CD4-positive, alpha-beta T cell treated with Interleukin-6 at 100 ng/mL for 8 hours (primary cell): ENCODE measurements at places on chromosomes 16 and 17.

DNA sequence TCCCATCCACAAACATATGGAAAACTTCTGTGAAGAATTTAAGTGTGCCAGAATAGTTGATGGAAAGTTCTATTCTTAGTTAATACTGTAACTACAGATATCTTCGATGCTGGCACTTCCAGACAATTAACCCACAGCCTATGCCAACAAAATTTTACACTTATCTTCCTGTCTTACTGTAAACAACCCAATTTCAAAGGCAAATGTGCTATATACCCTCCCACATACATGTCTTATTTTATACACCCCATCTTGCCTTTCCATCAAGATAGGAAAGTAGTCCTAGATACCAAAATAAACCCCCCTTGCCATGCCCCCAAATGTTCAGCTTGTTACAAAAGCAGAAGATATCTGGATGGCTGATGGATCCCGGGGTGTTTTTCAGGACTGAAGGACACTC, 306.3 kb downstream of the SLC39A11 start:
- DNase-seq = no peak

DNA sequence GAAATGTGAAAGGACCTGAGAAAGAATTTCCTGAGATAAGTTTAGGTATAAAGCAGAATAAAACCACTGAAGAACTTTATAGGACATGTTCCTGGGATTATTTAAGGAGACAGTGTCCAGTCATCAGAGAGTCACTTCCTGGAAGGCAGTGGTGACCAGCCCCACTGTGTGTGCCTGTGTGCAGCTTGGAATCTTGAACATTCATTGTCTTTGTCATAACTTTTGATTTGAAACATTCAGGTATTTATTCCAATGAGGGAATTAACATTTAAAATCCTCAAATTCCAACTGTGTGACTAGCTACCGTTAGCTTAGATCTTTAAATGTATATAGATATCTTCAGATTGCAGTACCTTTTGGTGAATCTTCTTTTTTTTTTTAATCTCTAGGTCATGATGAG, 61.7 kb upstream of the MRC2 start:
- DNase-seq = no peak

- DNase-seq = no peak
Observed at GRCh38 chr17:77914385-77915254, 43.9 kb upstream of the TNRC6C start.

- peak; percentile 85 for DNase-seq
Observed at GRCh38 chr17:78133971-78134898, 3.7 kb downstream of the TMC8 start.

GRCh38 chr16:379183-379960, 2.4 kb downstream of the PGAP6 start:
- DNase-seq = no peak

- DNase-seq = no peak
Observed at GRCh38 chr17:18185832-18186626, 2.4 kb downstream of the ALKBH5 start.

- peak; percentile 6 for DNase-seq
Observed at GRCh38 chr17:6940186-6940649, 55.6 kb upstream of the ALOX12 start.

GRCh38 chr17:60630352-60630751, 30.4 kb downstream of the PPM1D start:
- DNase-seq = no peak

DNA sequence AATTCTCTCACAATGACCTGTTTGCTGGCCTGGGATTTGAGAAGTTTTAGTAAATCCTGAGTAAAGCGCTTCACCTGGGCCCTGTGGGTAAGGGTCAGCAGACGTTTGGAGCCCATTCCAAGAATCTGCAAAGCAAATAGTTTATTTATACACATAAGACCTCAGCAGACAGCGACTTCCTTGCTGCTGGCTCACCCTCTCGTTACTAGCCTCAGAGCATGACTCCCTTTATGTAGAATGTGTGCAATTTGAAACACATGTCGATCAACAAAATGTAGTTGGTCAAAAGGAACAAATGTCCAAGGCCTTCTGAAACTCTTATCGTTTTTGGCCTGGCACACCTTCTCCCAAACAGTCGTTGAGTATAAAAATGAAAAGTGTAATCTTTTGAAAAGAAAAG, 31.3 kb downstream of the MARF1 start:
- no peak for DNase-seq

- no peak for DNase-seq
Observed at GRCh38 chr17:7167832-7168231, 11.3 kb downstream of the ASGR1 start.

- DNase-seq = no peak
Observed at GRCh38 chr17:66322764-66323163, 20.4 kb downstream of the PRKCA start.

- peak; percentile 94 for DNase-seq
Observed at GRCh38 chr16:89115216-89115861, 21.7 kb downstream of the ACSF3 start.

GRCh38 chr16:8959921-8960787, 3.6 kb downstream of the USP7 start:
- DNase-seq = peak; percentile 29

DNA sequence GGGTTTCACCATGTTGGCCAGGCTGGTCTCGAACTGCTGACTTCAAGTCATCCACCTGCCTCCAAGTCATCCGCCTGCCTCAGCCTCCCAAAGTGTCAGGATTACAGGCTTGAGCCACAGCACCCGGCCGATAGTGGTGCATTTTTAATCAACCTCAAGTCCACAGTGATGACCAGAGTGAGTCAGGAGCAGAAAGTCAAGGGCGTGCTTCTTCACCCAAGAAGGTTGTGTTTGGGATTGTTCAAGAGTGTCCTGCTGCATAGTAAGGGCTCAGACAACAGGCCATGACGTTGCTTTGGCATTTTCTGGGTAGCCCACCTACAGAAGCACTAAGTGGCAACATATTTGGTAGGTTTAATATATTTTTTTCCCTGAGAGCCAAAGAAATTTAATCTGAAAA, 108.3 kb upstream of the FAM20A start:
- DNase-seq = no peak

DNA sequence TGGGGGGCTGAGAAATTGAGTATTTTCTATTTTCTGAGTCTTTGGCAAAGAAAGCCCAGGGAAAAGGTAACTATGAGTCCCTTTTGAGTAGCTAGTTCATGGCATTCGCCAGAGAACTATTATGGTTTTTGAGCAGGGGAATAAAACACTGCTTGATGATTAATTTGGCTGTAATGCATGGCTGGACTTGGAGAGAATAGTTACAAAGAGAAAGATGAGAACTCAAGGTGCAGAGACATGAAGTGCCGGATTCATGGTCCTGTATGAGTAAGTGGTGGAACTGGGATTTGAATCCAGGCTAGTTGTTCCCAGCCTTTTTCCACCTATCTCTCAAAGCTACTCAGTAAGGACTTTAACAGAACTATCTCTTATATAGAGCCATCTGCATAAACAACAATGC, 266.6 kb downstream of the CA10 start:
- no peak for DNase-seq

DNA sequence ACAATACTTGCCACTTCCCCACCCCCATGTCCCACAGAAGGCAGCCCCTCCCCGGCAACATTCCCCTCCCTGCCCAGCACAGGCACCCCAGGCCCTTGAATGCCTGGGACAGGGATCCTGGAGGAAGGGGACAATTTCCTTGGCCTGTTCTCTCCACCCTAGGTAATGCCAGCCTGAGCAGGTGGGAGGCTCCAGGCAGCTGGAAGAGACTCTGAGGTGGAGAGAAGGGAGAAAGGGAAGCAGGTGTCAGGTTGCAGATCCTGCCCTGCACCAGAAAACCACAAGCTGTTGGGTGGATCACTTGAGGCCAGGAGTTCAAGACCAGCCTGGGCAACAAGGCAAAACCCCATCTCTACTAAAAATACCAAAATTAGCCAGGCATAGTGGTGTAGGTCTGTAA, 8.9 kb downstream of the MPP2 start:
- DNase-seq = no peak

DNA sequence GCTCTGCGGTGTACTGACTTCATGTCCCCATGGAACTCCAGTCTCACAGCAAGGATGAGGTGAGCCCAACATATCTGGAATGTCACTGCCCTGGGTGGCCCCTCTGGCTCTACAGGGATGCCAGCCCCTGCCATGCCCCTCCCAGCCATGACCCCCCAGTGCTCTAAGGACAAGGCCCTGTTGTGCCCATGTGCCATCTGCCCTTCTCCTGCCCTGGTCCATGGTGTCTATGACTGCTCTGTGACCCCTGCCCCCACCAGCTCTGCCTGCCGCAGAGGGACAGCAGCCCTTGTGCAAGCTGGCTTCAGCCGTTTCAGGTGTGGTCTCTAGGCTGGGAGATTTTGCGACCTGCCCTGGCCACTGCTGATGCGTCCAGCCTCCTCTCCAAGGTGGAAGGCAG, 40.3 kb downstream of the TK2 start:
- DNase-seq = no peak

- no peak for DNase-seq
Observed at GRCh38 chr17:30278032-30278431, 13.7 kb downstream of the BLMH start.

DNA sequence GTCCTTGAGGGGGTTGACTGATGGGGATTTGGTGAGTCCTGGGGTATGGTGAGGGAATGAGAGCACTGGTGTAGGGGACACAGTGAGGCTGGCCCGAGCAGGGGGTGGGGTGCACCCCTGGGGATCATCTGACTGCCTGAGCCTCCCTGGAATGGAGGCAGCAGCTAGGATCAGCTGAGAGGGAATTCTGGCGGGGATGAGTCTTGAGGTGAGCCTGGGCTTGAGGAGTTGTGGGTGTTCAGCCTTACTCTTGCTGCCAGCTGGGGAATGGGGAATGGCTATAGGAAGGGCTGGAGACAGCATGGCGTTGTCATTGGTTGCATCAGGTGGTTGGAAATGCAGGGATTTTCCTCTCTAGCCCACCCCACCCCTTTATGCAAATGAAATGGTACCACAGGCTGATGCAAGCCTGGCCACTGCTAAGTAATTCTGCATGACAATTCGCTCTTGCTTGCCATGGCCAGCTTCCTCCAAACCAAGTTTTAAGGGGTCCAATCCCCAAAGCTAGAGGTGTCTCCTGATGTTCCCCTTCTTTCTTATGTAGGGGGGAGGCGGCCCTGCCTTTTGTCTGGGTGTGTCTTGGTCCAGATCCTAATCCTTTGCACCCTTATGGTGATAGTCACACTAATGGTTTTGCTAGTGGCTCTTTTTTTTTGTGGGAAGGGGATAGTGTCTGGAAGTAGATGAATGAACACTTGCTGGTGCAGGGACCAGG, 7.5 kb downstream of the NFE2L1 start:
- no peak for DNase-seq

GRCh38 chr17:31068291-31068690, 26.5 kb upstream of the NF1 start:
- peak; percentile 22 for DNase-seq

- no peak for DNase-seq
Observed at GRCh38 chr16:83806731-83807130, 1.0 kb upstream of the HSBP1 start.

- DNase-seq = no peak
Observed at GRCh38 chr17:45319239-45319703, 2.5 kb upstream of the MAP3K14 start.

DNA sequence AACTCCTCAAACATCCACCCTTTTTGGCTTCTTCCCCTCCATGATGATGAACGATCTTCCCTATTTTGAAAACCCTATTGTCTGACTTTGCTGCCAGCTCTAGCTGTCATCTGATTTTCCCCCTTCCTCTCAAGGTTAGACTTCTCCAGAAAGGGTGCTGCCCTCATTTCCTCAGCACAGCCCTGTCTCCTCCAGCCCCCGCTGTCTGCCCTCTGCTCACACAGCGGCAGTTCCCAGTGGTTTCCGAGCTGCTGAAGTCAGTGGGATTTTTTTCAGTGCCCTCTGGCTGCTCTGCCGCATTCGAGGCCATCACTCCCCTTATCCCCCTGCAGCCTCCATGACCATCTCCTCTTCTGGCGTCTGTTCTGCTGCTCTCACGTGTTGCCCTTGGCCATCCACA, 26.6 kb upstream of the C17orf107 start:
- DNase-seq = no peak

- DNase-seq = no peak
Observed at GRCh38 chr16:12920739-12921138, 19.3 kb downstream of the SHISA9 start.

DNA sequence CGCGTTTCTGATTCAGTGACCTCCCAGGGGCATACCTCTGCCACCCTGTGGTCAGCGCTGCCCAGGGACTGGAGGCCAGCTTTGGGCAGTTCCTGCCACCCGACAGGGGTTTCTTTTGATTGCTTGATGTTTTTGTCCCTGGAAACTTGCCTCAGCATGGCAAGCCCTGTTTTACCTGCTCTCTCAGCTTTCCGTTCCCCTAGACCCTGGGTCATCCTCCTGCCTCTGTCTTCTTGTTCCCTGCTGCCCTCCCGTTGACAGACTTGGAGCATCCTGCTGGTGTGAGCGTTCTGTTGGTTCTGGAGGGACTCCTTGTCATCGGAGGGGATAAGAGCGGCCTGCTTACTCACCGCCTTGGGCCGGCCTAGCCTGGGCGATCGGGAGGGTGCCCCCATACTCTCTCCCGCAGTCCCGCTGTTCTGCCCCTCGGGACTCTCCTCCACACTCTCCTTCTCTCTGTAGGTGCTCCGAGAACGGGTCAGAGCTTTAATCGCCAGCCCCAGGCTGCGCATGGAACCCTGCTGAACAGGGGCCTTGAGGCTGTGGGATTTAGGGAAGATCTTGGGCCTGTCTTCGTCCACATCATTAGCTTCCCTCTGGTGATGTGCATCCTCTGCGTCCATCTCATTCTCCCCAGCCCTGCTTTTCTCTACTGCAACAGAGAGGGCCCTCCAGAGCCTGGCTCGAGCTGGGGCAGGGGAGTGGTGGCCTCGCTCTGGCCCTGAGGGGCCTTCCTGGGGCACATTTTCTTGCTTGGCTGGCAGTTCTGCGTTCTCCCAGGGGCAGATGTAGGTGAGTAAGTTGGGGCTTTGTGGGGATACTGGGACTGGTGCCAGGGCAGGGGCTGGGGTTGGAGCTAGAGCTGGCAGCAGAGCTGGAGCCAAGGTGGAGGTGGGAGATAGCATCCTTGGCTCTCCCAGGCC, 13.7 kb downstream of the GPR179 start:
- DNase-seq = no peak

- no peak for DNase-seq
Observed at GRCh38 chr17:51035431-51035830, 85.2 kb downstream of the SPAG9 start.

- DNase-seq = no peak
Observed at GRCh38 chr17:45277992-45278391, 16.1 kb upstream of the SPATA32 start.

- DNase-seq = no peak
Observed at GRCh38 chr16:81143921-81144471, 47.8 kb upstream of the GCSH start.

GRCh38 chr17:56880571-56880970, 33.3 kb downstream of the TRIM25 start:
- no peak for DNase-seq

- no peak for DNase-seq
Observed at GRCh38 chr17:27778183-27778582, 22.1 kb downstream of the NOS2 start.

DNA sequence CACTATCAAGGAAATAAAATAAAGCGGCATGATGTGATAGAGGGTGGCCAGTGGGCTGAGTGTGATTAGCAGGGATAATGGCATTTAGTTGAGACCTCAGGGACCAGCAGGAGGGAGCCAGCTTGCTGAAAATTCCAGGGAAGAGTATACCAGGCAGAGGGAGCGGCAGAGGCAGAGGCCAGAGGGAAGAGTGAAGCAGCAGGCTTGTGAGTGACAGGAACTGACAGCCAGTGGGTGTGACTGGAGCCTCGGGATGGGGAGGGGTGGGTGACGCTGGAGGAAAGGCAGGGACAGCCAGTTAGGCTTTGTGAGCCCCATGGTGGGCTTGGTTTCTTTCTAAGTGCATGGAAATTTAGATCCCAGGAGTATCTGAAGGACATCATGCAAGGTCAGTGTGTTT, 209.7 kb upstream of the CACNG3 start:
- DNase-seq = no peak
